H1 (cell line): ENCODE measurements at places on chromosomes 16 and 17. TPM values are rescaled to one million over a fixed set of nuclear protein-coding genes. Genes with fewer than 3 reads are reported as not detected.

- no peak for DNase-seq
These were observed 30.3 kb downstream of the MRTFB start for GRCh38 chr16:14101415-14101814.

DNA sequence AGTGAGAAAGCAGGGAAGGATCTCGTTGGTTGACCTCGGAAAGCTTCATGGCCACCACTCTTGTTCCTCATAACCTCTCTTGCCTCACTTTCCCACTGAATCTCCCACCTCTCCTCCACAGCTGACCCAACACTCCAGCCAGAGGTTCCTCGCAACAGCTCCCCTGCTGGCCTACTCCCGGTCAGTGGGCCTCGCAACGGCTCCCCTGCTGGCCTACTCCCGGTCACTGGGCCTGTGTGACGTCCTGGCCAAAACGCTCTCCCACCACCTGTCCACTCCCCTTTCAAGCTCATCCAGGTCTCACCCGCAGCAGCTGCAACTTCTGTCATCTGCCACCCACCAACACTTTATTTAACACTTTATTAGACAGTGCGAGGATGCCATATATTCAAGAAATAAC is 149.1 kb downstream of the VPS53 start:
- no peak for DNase-seq

KRT31 gene
- polyA plus RNA-seq = not detected in 2 replicates

PIK3R5 gene
- polyA plus RNA-seq = 2.7 and 4.2 TPM in 2 replicates

SDK2 gene
- polyA plus RNA-seq = 4.1 and 5.9 TPM in 2 replicates

DNA sequence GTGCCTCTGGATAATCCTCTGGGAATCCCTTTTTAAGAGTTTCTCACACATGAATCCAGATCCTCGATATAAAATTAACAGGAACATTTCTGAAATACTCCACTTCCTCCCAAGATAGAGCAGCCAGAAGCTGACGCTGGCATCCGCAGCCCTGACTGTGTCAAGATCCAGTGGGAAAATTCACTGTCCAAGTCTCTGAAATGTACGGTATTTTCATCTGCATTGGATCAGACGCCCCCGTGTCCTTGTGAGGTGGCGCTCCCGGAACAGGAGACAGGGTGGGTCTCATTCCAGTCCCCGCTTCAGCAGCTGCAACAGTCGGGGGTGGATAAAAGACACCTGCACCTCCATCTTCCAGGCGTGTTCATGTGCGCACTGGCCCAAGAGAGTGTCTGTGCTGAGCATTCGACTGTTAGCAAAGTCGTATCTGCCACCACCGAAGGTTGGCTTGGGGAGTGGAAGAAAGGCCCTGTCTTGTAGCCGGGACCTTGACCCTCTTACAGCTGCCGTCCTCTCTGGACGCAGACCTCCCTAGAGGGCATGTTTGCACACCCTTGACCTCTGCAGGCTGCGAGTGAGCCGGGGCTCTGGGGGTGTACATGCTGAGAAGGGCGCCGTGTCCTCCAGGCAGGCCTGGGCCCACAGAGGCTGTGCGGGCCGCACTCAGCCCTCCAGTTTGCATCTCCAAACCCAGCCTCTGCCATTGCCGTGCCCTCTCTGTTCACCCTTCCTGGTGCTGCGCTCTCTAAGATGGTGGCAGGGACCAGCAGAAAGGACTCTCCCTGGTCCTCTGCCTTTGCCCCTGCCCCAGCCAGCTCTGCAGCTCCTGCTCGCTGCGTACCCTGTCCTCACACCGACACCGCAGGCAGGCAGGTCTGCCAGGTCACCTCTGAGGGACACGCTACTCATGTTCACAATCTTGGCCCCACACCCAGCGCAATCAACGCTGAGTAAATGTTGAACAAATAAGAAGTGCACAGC is 72.0 kb upstream of the CHMP6 start:
- no peak for DNase-seq
